ENCODE measurements at places on chromosomes 3 and 15. TPM values are rescaled to one million over a fixed set of nuclear protein-coding genes. Genes with fewer than 3 reads are reported as not detected.

DNA sequence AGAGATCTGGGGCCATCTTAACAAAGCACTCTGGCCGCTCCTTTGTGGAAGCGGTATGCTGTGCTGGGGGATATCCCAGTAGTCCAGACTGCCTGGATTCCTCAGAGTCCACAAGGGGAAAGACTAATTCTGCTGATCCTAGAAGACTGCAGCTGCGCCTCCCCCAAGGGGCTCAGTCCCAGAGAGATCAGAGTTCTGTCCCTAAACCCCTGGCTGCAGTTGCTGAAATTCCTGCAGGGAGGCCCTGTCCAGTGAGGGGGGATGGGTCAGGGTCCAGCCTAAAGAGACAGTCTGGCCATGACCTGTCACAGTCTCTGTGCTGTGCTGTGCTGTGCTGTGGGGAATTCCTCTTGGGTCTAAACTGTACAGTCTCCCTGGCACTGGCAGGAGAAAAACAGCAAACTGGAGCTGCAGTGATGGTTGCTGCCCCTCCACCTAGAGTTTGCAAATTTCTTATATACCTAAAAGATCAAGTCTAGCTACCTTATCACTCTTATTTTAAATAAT is 575.1 kb upstream of the UBE2E2 start:
- DNase-seq: no peak

DNA sequence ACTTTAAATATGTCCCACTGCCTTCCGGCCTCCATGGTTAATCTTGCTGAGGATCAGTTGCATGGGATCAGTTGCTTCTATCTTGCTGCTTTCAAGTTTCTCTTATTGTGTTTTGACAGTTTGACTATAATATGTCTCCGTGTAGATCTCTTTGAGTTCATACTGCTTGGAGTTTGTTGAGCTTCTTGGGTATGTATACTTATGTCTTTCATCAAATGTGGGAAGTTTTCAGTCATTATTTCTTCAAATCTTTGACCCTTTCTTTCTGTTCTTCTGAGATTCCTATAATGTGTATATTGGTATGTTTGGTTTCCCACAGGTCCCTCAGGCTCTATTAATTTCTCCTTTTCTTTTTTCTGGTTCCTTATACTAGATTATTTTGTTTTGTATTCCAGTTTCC is 30.8 kb downstream of the PCCB start:
- DNase-seq: no peak

GRCh38 chr3:7437231-7437630 is 576.3 kb downstream of the GRM7 start:
- no peak for DNase-seq

- DNase-seq: no peak
Observed at GRCh38 chr3:54235998-54236397, 113.6 kb downstream of the CACNA2D3 start.

The CCR9 gene
- not detected for total RNA-seq

GRCh38 chr15:51283026-51283425 is 55.4 kb downstream of the CYP19A1 start:
- DNase-seq: no peak

The PATL2 gene
- not detected for total RNA-seq

DNA sequence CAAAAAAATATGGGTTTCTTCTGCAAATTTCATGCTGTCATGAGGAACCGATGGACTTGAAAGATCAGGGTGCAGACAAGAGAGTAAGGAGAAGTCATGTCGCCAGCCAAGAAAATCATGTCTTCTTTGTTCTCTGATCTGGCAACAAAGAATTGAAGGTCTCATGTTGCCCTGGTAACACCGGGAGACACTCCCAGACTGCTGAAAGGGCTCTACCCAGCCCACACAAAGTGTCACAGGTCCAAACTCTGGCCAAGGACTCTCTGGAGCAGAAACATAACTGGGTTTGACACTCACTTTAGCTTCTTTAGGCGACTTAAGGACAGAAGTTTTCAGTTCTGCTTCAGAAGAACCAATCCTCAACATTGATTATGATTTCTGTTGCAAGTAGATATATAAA is 42.9 kb downstream of the SIDT1 start:
- no peak for DNase-seq

The XCR1 gene
- not detected for total RNA-seq

The CELSR3 gene
- 4.6 TPM for total RNA-seq

The GATA2 gene
- total RNA-seq: 85.0 TPM

DNA sequence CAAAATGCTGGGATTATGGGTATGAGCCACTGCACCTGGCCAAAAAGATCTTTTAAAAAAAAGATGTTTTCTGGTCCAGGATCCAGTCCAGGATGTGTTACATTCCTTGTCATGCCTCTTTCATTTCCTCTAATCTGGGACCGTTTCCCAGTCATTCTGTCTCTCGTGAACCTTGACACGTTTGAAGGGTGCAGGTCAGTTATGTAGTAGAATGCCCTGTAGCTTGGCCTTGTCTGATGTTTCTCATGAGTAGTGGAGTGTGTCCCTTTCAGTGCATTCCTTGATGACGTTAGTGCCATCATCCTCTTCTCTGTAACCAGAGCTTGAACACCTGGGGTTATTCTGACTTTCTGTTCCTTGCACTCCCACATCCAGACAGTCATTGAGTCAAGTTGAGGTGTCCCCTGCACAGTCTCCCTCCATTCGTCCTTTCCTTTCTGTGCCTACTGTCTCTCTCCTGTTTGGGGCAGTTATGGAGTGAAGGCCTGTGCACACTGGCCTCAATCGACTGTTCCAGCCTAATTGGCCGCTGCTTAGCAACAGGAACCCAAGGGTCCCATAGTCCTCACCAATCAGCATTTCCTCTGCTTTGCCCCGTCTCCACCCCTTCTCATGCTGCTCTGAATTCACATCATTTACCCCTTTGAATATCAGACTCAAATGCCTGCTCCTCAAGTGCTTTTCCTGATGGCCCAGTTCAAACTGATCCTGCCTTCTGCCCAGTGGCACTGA is 5.5 kb downstream of the FAM81A start:
- DNase-seq: no peak

GRCh38 chr15:82950746-82951370 is 1.7 kb downstream of the HOMER2 start:
- peak; percentile 36 for DNase-seq

GRCh38 chr3:186303965-186304364 is 58.1 kb downstream of the DGKG start:
- DNase-seq: no peak

DNA sequence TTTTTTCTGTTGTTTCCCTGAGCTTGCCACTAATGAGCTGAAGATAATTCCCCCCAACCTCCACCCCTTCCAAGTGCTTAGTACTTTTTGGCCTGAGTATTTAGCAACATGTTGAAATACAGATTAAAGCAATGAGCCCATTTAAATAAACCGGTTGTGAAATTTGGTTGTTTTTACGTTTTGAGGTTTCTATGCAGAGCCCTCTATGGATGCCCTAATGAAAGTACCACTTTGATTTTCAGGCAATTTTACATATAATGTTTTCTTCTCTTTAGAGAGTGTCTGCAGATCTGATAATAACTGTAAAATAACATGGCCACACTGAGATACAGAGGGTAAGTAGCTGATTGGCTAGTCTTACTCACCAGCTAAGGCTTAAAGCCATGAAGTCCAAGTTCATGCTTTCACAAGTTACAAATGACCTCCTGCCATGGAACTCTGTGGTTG is 139.4 kb upstream of the SLC7A14 start:
- DNase-seq: no peak

GRCh38 chr3:53083949-53084309 is 38.1 kb upstream of the SFMBT1 start:
- no peak for DNase-seq

- DNase-seq: no peak
Observed at GRCh38 chr15:57109005-57109404, 190.6 kb downstream of the TCF12 start.

- no peak for DNase-seq
Observed at GRCh38 chr3:50355829-50356552, 3.3 kb downstream of the TMEM115 start.
